ENCODE measurements at places on chromosomes 4 and X.

GRCh38 chrX:134480061-134480460, 20.1 kb downstream of the HPRT1 start:
- peak; percentile 21 for DNase-seq

DNA sequence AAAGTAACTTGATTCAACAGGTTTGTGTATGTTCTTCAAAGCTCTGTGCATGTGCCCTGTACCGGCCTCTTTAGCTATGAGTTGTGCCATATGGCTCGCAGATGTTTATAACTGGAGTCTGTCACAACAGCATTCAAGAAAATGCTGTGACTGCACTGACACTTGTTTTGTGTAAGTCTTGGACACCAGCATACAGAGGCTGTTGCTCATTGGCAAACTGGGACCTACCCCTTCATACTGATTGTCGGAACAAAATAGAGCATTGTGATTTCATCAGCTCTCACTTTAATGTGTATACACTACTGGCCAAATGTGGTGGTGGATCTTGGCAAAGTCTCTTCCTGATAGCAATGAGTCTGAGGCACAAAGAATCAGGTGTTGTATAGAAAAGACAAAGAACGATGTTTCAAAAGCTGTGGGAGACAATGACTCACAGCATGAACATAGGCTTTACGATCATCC, 133.9 kb downstream of the EGF start:
- DNase-seq = no peak

- DNase-seq = no peak
Measured at GRCh38 chr4:141826260-141826659, 189.9 kb downstream of the IL15 start.

DNA sequence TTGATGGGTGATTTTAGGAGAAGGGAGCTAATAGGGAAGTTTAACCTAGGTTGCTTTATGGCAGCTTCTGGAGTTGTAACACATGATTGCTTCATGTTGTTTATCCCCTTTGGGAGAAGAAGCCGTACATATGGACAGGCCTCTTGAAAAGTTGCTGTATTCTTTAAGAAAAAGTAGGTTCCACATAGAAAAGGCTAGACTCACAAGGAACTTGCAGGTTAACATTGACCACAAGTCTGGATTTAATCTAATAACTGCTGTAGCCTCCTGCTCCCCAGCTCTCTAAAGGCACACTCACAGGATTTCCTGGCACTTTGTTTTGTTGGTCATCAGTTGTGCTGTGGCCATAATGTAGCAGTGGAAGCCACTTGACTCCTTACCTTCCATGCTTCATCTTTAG, 19.7 kb downstream of the FNIP2 start:
- no peak for DNase-seq

- no peak for DNase-seq
Measured at GRCh38 chr4:91279899-91280298, 1023.9 kb upstream of the GRID2 start.

- DNase-seq = no peak
Measured at GRCh38 chrX:12421918-12422317, 283.6 kb downstream of the FRMPD4 start.

GRCh38 chrX:53435997-53436396, 1.8 kb upstream of the HSD17B10 start:
- DNase-seq = peak; percentile 40

GRCh38 chr4:57154191-57154590, 44.0 kb upstream of the IGFBP7 start:
- DNase-seq = no peak

GRCh38 chr4:17736484-17736883, 44.9 kb downstream of the FAM184B start:
- no peak for DNase-seq

DNA sequence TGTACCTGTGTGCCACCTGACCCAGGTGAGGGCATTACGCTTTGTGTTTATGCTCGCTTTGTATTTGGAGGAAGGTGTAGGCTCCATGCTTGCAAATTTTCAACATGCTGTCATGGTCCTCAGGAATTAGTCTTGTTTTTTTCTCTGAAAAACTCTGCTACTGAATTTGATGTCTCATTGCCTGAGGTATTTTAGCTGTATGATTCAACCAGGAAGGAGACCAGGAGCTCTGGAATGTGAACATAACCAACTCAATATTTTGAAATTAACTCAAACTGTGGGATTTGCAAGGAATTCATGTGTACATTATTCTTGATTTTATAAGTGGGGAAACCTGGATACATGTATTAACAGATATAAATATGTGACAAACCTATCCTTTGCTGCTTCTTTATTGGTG, 134.1 kb downstream of the SLC4A4 start:
- DNase-seq = peak; percentile 50

DNA sequence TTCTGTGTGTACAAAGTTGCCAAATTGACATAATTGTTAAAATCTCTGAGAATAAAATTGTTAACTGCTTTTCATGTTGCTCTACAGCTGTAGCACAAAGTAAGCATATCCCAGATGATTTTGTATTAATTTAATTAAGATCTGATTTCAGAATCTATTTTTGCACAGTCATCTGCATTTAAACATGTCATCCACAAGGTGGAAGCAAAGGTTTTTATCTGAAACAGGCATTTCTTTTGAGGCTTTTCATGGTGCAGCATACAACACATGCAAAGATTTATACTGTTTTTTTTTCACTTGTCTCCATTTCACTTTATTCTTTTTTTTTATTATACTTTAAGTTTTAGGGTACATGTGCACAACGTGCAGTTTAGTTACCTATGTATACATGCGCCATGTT, 51.2 kb downstream of the GC start:
- DNase-seq = peak; percentile 22

DNA sequence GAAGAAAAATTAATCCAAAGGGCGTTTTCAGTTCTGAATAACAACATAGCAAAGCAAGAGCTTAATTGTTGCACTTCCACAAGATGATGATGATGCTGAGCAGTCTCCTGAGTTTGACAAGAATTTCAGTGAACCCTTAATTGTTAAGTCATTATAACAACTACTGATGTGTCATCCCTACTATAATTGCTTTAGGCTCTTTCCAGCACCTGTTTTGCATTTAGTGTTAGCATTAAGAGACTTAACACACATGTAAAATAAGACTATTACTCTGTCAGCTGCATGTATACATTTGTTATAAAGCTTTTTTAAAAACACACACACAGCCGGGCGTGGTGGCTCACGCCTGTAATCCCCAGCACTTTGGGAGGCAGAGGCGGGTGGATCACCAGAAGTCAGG, 37.9 kb upstream of the GALNT7 start:
- no peak for DNase-seq

DNA sequence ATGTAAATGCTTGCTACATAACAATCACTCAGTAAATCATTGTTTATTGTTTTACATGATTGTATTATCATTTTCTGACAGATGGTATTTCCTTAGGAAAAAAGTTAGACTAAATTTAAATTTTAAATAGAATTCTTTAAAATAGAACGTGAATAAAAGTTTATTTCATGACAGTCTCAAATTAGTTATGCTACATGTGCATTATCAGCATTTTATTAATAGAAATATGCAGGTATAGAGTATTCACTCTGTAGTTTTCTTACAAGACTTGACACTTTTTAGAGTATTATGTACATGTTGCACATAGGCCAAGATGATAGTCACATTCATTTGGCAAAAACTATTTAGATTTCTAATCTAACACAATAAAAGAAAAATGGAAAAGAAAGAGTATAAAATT, 213.3 kb upstream of the SPRY1 start:
- no peak for DNase-seq

GRCh38 chr4:62023633-62024032, 823.5 kb downstream of the ADGRL3 start:
- no peak for DNase-seq

DNA sequence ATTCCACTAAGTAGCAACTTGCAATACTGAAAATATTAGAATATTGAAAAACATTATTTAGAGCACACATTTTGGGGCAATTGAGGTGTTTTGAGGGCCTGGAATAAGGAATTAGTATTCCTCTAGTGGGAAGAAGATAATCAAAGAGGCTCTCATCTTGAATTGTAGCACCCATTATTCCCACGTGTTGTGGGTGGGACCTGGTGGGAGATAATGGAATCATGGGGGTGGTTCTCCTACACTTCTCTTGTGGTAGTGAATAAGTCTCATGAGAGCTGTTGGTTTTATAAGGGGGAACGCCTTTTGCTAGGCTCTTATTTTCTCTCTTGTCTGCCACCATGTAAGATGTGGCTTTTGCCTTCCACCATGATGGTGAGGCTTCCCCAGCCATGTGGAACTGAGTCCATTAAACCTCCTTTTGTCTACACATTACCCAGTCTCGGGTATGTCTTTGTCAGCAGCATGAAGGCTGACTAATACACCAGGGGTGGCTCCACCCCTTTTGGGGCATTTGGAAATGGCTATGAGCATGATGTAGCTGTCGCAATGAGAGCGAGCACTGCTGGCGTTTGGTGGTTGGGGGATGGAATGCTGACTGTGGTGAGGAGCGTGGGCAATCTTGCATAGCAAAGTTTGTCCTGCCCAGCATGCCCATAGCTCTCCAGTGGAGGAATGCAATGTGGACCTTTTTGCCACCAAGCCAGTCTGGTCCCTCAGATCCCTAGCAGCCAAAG, 308.2 kb downstream of the FRMPD4 start:
- DNase-seq = peak; percentile 26

- DNase-seq = no peak
Measured at GRCh38 chr4:87240341-87240740, 19.9 kb upstream of the KLHL8 start.

DNA sequence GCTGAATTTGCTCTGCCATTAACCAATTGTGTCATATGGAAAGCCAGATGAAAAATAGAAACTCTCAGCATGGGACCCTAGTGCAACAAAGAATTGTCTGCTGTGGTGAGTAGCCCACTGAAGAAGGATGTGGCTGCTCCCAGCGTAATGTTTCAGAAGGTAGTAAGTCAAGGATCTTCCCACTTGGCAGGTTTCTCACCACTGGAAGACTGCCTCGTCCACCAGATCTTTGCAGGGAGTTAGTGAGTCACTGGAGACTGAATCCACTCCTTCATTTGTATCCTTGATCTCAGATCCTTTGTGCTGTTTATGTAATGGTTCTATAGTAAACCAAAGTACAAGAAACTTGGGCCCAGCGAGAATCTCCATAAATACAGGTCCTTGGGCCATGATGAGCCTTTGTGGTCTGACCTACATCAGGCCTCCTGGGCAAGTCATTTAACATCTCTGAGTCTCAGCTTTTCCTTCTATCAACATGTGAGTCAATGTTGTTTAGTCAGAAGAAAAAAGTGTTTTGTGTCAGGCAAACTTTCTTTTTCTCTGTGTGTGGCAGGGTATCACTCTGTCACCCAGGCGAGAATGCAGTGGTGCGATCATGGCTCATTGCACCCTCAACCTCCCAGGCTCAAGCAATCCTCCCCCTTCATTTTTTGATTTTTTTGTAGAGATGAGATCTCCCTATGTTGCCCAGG, 78.0 kb upstream of the CCDC160 start:
- DNase-seq = no peak

GRCh38 chr4:15020502-15021286, 18.4 kb downstream of the CPEB2 start:
- DNase-seq = no peak

DNA sequence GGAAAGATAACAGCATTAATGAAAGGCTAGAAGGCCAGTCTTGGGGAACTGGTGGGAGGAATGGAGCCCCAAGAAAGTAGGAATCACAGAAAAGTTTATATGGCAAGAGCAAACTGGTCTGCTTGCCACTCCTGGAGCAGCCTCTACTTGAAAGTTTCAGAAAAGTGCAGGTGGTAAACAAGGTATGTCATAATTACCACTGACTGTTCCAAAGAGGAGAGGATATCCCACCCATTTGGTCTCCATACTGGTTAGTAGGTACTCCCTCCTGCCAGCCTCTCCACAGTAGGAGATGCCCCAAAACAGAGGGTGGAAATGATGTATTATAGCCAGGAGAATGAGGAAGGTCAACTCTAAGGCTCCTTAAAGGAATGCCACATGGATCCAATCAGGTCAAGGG, 145.1 kb downstream of the INPP4B start:
- no peak for DNase-seq

GRCh38 chrX:148854306-148854705, 353.9 kb downstream of the AFF2 start:
- DNase-seq = no peak

DNA sequence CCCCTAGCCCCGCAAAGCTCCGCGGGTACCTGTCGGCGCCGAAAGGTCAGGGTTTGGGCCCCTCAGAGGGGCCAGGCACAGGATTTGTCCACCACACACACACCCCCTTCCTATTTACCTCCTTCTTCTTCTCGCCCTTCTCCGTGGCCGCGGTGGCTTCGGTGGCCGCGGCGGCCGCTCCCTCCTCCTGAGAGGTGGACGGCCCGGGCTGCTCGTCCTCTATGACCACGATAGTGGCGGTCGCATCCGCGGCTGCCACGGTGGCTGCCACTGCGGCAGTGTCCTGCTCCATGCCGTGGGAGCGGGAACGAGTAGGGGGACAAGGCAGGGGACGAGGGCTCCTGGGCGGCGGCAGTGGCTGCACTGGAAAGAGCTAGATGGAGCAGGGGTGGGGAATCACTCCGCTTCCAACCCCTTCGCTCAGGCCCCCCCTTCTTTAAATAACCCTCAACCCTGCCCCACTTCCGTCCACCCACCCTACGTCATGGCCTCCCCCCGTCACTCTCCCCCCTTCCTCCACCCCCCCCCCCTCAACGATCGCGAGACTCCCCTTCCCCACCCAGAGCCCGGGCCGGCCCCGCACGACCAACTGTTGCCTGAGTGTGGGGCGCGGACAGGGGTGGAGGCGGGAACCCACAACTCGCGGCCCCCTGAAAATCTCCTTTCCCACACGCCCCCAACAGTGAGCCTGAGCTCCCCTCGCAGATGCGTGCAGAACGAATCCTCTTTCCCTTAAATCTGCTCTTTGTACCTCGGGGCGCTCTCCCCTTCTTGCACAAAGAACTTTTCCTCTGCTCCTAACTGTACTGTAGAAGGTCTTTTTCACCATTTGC, at the start of gene SMARCA1:
Gene SMARCA1, minus strand, starts transcription at position 412 of the 833 bp plus-strand sequence. Its CDS starts 120 bp downstream, at position 292.
- DNase-seq = no peak

GRCh38 chrX:48696909-48697727, 584 bp downstream of the SUV39H1 start:
- DNase-seq = no peak

DNA sequence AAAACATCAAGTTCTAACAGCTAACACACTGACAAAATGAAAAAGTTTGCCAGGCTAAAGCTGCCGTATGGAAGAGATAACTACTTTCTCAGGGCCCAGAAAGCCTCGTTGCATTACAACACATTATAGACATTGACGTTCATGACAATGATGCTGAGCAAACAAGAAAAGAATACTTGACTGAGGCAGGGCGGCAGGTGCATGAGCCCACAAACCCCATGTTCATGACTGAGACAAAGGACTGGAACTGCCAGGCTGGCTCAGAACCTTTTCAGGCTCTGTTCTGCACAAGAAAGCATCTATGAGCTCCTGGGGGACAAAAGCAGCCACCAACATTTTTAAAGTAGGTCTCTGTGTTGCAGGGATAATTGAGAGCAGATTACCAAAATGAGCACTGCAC, 13.6 kb downstream of the TLR6 start:
- DNase-seq = no peak

GRCh38 chrX:2627272-2627867, 63.7 kb upstream of the CD99 start:
- no peak for DNase-seq

- peak; percentile 85 for DNase-seq
Measured at GRCh38 chr4:76987153-76987591, 37.6 kb downstream of the SEPTIN11 start.

GRCh38 chr4:19455196-19455595, 796.5 kb upstream of the SLIT2 start:
- no peak for DNase-seq

- no peak for DNase-seq
Measured at GRCh38 chrX:41449615-41450014, 2.5 kb downstream of the NYX start.

Data from stromal cell of bone marrow (primary cell).